ENCODE measurements at places on chromosomes 5 and 9. TPM values are rescaled to one million over a fixed set of nuclear protein-coding genes. Genes with fewer than 3 reads are reported as not detected.

FYB1 gene
- not detected for total RNA-seq

- DNase-seq, result no peak
Measured at GRCh38 chr5:9054322-9054721, 491.6 kb downstream of the SEMA5A start.

GRCh38 chr9:3180696-3181048 lies 336.8 kb upstream of the PUM3 start:
- no peak for DNase-seq

DNA sequence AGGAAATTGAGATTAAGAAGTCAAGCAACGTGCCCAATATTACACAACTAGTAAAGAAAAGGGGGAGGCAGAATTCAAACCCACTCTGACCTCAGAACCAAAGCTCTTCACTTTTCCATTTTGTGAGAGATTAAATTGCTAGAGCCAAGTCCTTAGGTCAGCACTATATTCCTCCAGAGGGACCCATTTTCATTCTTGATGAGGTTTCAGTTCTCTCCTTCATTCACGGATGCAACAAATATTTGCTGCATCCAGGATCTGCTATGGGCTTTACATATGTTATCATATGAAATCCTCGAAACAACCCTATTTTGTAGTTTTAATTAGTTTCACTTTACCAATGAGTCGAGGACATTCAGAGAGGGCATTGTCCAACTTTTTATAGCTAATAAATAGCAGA lies 239.2 kb downstream of the EFNA5 start:
- DNase-seq, result no peak

GRCh38 chr5:56666901-56667300 lies 148.4 kb upstream of the MAP3K1 start:
- DNase-seq, result no peak

GRCh38 chr9:98892288-98892687 lies 51.4 kb upstream of the COL15A1 start:
- DNase-seq, result peak; percentile 89

- no peak for DNase-seq
Measured at GRCh38 chr9:136316896-136317676, 10.3 kb upstream of the GPSM1 start.

BRD8 gene
- total RNA-seq, result 30.0 TPM

RETREG1 gene
- 0.64 TPM for total RNA-seq

DNA sequence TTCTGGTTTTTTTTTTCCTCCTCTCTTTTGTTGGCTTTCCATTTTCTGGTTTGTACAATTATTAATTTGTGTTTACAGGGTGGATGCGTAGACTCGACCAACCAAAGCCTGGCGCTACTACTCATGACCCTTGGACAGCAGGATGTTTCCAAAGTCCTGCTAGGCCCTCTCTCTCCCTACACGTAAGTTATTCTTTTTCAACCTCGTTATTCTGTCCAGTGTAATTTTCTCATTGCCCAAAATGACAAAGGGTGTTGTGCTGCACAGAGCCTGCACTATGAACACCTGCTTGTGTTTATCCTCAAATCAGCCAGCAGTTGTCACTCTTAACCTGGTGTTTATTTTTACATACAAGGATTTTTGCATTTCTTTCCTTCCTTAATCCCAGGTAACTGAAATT lies 56.6 kb downstream of the RCL1 start:
- DNase-seq, result no peak

All from fibroblast of villous mesenchyme (primary cell).